ENCODE measurements at places on chromosomes 3 and 15.

- DNase-seq, result no peak
Observed at GRCh38 chr3:69671082-69671952, 67.9 kb upstream of the MITF start.

GRCh38 chr3:12884790-12885582 is 43.6 kb upstream of the RPL32 start:
- DNase-seq, result no peak

DNA sequence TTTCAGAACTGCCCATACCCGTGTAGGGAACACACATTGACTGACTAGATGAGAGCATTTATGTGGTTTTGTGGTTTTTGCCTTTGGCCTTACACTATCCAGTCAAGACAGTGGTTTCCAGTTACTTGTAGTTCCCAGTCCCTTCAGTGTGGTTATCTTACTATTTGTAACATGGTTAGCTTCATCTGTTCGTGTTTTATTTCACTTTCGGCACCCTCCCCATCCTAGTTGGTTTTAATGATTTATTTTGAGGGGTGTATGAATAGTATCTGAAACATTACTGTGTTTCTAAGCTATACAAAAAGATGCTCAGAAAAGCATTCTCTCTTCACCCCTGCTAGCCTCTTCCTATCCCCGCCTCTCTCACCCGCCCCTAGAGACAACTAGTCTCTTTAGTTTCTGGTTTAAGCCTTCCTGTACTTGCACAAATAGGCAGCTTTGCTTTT is 14.1 kb downstream of the LYSMD4 start:
- DNase-seq, result no peak

DNA sequence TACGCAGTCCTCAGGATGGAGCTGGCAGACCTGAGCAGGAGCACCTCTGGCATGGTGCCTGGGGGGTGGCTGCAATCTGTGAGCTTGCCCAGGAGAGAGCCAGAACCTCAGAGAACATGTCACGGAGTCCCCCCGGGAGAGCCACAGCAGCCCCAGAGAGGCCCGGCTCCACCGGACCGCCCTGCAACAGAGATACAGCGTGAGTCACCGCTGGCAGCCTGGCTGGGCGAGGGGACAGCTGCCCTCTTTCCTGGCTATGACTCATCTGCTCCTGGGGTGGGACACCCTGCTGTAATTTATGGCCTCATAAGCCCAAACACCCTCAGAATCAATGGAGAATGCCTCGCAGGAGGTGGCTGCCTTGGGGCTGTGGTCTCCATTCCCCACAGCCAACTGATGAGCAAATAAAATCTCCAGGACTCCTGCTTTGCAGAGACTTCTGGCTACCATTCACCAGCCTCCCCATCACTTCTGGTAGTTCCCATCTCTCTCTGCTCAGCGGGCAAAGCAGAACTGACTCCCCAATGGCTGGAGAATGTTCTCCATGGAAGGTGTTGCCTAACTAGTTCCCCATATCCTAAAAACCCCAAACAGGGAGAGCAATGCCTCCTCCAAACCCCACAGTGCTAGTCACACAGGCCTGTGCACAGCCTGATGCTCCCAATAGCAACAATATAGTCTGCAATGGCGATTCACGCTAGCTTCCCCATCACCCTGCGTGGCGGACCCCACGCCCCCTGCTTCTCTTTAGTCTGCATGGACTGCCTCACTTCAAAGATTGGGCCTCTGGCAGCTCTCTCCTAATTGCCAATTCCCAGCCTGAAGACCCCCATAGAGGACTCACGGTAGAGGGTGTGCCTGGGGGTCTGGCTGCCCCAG is 21.6 kb downstream of the ACSBG1 start:
- no peak for DNase-seq

- DNase-seq, result no peak
Observed at GRCh38 chr3:72560846-72561675, 287.2 kb downstream of the SHQ1 start.

DNA sequence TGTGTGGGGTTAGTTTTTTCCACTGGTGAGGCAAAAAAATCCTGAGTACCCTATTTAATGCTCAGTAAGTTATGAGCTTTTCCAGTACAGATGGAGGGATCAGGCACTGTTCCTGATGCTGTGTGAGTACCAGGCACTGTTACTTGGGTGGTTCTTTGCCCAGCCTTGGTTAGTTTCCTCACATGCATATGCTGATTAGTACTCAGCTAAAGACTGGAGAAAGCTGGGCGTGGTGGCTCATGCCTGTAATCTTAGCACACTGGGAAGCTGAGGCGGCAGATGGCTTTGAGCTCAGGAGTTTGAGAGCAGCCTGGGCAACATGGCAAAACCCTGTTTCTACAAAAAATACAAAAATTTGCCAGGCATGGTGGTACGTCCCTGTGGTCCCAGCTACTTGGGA is 210.3 kb upstream of the SGO1 start:
- no peak for DNase-seq

- no peak for DNase-seq
Observed at GRCh38 chr15:58564981-58565380, 133.2 kb downstream of the LIPC start.

- DNase-seq, result no peak
Observed at GRCh38 chr3:110686701-110687100, 384.9 kb upstream of the NECTIN3 start.

DNA sequence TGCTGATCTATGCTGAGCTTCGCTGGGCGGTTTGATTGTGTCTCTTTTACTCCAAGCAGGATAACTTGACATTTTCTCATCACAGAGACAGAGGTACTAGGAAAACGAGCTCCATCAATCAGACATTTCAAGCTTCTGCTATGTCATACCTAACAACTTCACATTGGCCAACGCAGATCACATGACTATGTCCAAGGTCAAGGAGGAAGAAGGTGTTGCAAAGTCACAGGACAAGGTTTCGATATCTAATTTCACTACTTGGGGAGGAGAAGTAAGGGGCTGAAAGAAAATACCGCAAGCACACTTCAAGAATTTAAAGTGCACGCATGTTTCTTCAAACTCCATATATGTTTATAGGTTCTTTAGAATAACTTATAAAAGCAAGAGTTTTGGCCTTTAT is 425.8 kb downstream of the CHL1 start:
- DNase-seq, result no peak

DNA sequence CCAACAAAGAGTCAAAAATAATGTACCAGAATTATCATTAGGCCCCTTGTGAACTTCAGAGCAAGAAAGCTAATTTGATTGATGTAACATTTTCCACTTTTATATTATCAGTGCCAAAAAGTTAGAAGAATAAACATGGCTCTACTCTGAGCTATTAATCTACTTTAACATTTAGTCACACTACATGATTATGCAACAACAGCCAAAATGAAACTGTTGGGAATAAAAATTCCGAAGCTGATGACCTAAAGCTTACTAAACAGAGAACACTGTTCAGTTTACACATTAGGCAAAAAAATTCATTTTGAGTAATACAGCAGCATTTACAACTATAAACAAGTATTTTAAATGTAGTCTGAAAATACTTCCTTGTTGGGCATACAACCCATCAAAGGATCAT is 1134.1 kb downstream of the EPHA3 start:
- DNase-seq, result no peak

- DNase-seq, result no peak
Observed at GRCh38 chr15:49242820-49243219, 72.8 kb downstream of the GALK2 start.

- DNase-seq, result no peak
Observed at GRCh38 chr3:12941495-12942023, 100.2 kb upstream of the RPL32 start.

DNA sequence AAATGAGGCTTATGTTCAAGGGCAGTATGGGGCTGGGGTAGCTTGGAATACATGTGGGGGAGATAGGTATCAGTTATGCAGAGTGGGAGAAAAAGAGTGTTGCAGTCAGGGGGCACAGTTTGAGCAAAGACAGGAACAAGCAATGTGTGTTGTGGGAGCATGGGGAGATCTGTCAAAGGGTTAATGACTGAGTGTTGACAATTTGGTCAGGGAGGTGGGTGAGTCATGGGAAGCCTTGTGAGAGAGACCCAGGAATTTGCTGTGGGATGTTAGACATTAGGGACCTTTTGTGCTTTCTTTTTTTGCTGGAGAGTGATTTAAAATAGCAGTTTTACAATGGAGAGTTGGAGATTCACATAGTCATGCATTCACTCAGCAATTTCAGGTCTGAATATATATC is 221.6 kb upstream of the NR2E3 start:
- DNase-seq, result no peak

DNA sequence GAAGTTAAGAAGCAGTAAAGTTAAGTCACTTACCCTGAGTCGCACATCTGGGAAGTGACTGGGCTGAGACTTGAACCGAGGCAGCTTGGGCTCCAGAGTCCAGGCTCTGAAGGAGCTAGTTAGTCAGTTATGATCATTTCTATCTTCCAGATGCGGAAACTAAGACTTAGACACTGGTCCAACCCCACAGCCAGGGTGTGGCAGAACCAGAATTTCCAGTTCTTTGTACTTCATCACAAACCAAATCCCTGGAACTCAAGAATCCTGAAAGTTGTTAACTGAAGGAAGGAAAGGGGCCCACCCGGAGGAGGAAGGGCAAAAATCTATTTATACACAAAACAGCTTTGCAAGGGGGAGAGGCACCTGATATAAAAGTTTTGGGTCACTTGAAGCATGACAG is 389.9 kb downstream of the SHQ1 start:
- no peak for DNase-seq
